EH (cell line): ENCODE measurements at places on chromosomes 7 and 10.

DNA sequence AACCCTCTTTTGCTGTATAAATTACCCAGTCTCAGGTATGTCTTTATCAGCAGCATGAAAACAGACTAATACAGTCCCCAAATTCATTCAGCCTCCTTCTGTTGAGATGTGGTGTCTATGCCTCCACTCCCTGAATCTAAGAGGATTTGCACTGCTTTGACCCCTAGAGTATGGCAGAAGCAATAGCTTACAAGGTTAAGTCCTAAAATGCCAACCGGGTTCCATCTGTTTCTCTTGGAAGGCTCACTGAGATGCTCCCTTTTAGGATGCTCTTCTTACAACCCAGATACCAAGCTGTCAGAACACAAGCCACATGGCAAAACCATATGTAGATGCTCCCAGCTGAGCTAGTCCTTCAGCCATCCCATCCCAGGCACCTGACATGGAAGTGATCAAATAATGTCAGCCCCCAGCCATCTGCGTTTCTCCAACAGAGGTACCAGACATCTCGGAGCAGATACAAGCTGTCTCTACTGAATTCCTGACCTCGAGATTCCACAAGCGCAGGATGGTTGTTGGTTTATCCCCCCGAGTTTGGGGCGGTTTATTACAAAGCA is 20.2 kb downstream of the CALN1 start:
- no peak for DNase-seq

DNA sequence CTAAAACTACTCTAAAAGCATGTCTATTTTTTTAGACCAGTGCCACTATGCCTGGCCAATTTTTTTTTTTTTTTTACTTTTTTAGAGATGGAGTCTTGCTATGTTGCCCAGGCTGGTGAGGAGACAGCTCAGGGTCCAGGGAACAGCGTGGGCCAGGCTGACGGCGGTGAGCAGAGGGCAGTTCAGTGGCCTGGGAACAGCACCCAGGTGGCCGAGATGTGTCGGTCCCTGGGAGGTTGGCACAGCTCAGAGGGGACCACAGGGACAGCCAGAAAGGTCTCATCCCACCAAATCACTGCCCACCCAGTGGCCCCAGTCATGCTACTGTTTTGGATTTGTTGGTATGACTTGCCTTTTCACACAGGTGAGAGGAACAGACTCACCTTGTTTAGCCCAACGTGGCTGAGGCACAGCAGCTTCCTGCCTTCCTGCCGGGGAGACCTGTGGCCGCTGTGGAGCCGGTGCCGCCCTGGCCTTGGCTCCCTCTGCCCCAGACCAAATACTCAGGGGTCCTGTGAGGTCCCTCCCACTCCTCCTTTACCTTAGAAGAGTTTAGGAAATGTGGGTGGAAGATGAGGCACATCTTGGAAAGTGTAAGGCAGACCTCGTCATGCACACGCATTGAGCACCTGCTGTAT is 109.6 kb downstream of the PTPRE start:
- no peak for DNase-seq

- no peak for DNase-seq
Observed at GRCh38 chr10:127313996-127314700, 117.8 kb upstream of the INSYN2A start.

GRCh38 chr7:15314922-15315321 is 246.9 kb downstream of the AGMO start:
- no peak for DNase-seq

DNA sequence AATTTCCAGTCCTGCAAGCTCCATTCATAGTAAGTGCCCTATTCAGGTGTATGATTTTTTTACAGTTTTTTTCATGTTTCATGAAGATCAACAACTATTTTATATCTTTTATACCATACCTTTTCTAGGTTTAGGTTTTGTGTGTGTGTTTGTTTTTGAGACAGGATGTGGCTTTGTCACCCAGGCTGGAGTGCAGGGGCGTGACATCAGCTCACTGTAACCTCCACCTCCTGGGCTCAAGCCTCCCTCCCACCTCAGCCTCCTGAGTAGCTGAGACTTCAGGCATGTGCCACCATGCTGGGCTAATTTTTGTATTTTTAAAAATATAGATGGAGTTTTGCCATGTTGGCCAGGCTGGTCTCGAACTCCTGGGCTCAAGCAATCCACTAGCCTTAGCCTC is 35.0 kb downstream of the ARMH3 start:
- no peak for DNase-seq

GRCh38 chr7:150876817-150877526 is 24.7 kb downstream of the AOC1 start:
- DNase-seq: peak; percentile 58

DNA sequence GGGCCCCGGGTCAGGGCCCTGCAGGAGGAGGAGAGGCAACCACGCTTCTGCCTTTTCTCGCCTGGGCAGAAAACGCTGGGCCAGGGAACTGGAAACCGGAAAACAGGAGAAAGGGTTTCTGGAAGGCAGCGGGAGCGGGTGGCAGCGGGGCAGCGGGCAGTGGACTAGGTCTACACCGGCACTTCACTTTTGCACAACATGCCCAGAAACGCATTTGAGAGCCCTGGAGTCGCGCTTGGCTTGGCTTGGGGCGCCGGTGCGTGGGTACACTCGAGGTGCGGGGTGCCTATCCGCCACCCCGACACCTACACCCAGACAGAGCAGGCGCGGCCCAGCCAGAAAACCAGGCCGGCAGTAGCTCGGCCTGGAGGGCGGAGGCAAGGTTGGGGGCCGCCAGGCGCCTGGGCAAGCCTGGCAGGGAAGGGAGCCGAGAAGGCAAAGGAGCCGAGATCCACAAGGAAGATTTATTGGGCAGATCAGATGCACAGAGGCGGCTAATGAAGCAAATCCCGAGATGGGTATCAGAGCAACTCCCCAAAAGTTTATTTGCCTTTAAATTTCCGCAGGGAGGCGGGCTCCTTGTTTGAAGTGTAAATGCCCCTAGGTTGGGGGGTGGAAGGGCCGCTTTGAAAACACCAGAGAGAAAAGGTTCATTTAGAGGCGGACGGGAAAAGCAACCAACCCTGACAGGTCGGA is 3.2 kb upstream of the PAX2 start:
- no peak for DNase-seq

- DNase-seq: no peak
Observed at GRCh38 chr7:28005075-28005846, 175.3 kb downstream of the JAZF1 start.

GRCh38 chr7:96778263-96778662 is 68.6 kb upstream of the SEM1 start:
- DNase-seq: no peak

DNA sequence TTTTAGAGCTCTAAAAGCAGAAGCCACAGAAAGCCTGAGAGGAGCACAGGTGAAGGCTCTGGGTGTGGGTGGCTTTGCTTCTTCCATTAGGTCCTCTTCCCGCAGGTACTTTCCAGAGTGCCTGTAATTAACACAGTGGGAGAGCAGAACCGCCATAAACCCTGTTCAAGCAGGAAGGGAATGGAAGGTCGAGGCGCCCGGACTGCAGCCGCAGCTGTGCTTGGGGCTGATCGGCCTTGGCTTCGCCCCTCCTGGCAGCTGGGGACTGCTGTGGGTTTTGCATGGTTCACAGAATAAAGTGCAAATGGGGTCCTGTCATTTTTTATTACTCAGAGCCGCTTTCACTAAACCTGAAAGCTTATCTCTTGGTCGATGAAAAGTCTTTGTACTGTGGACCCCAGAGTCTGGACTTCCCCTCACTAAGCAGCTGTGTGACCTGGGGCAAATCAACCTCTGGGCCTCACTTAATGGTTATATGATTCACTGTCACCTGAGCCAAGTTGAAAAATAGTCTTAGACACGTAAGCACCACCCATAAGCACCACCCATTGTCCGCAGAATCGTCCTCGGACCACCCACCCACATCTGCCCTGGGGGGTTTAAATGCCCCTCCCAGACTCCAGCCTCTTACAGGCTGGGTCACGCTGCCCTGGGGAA is 100.9 kb downstream of the XRCC2 start:
- no peak for DNase-seq

DNA sequence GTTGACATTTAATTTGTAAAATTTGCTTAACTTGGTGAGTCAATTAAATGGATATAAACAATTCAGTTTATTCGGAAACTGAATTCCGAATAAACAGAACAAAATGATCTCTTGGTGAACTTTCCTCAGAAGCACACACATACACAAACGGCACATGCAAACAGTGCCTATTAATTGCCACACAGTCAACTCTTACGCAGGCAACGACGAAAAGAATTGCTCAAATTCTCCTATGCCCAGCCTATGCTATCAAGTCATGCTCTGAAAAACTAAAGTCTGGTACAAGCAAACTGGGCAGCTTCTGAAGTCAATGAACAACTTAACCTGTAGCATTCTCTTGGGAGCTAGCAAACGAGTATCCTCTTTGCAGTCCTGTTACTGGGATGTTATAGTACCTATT is 38.8 kb upstream of the ASL start:
- DNase-seq: no peak

DNA sequence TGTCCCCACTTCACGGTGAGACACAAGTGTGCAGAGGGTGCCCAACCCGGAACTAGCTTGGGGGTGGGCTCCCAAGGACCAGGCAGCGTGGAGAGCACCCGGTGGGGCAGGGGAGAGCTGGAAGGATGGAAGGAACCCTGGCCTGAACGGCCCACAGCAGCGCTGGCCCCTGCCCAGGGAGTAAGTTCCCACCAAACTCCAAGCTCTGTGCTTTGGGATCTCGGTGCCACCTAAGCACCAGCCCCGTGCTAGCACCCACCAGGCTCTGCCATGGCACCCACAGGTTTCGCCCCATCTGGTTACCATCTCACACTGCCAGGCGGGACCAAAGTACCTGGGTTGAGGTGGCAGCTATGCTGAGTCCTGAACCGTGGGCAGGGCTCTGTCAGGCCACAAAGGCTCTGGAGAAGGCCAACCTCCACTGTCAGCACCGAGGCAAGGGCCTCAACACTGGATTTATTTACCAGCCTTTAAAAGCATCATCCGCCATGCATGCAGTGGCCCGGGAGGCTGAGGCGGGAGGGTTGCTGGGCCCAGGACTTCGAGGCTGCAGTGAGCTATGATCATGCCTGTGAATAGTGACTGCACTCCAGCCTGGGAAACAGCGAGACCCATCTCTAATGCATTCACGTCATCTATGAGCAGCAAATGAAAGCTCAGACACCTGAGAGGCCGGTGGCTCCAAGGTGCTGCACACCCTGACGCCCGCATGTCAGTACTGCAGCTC is 16.0 kb downstream of the GPER1 start:
- no peak for DNase-seq

DNA sequence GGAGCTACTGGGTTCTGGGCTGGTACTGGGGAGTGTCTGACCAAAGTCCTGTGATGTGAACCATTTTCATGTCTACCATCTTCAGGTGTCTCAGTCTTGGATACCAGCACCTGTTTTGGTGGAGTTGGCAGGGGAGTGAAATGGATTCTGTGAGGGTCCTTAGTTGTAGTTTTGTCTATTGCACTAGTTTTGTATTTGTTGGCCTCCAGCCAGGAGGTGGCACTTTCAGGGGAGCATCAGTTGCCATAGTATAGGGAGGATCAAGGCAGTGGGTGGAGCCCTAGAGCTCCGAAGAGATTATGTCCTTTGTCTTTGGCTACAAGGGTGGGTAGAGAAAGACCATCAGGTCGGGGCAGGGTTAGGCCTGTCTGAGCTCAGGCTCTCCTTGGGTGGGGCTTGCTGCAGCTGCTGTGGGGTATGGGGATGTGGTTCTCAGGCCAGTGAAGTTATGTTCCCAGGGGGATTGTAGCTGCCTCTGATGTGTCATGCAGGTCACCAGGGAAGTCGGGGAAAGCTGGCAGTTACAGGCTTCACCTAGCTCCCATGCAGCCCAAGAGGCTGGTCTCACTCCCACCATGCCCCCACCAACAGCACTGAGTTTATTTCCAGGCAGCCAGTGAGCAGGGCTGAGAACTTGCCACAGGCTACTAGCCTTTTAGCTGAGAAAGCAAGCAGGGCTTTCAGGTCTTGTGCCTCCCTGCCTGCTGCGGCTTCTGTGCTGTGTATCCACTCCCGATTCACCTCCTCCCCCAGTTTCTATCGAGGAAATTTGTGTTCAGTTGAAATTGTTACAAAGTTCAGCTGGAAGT is 153.1 kb downstream of the ZNF365 start:
- no peak for DNase-seq

- peak; percentile 88 for DNase-seq
Observed at GRCh38 chr7:73560109-73560835, 2.8 kb upstream of the BCL7B start.

GRCh38 chr7:55246171-55246570 is 119.0 kb upstream of the LANCL2 start:
- DNase-seq: peak; percentile 44
